Smooth muscle cell of the umbilical artery (primary cell): ENCODE measurements at places on chromosomes 5 and 9. TPM values are rescaled to one million over a fixed set of nuclear protein-coding genes. Genes with fewer than 3 reads are reported as not detected.

The SV2C gene
- total RNA-seq = not detected in 2 replicates

The TJP2 gene
- 13.1 and 39.3 TPM in 2 replicates for total RNA-seq

The LCNL1 gene
- 0.88 and 1.5 TPM in 2 replicates for total RNA-seq

The G3BP1 gene
- total RNA-seq = 158 and 224 TPM in 2 replicates

The KIF4B gene
- 0.09 TPM in 1 of 2 replicates, not detected in the other for total RNA-seq

The BBLN gene
- total RNA-seq = 40.9 and 47.8 TPM in 2 replicates

The RELL2 gene
- total RNA-seq = 3.9 and 7.0 TPM in 2 replicates

The PCA3 gene
- not detected in 2 replicates for total RNA-seq

The ARHGEF39 gene
- total RNA-seq = 0.30 and 0.92 TPM in 2 replicates

The C5orf22 gene
- 21.1 and 32.4 TPM in 2 replicates for total RNA-seq

The RGS14 gene
- total RNA-seq = 3.9 and 4.2 TPM in 2 replicates

The SPEF2 gene
- 3.6 and 4.5 TPM in 2 replicates for total RNA-seq

The PCDHA7 gene
- total RNA-seq = 0.74 and 2.4 TPM in 2 replicates

The SPACA9 gene
- 2.4 and 2.5 TPM in 2 replicates for total RNA-seq

The PPP6C gene
- total RNA-seq = 12.8 and 14.3 TPM in 2 replicates

The DPP7 gene
- 69.1 and 79.6 TPM in 2 replicates for total RNA-seq

The BTF3 gene
- 130 and 186 TPM in 2 replicates for total RNA-seq

The OR1L1 gene
- total RNA-seq = not detected in 2 replicates

The IFNK gene
- total RNA-seq = not detected in 2 replicates

The PCDHB4 gene
- total RNA-seq = under 0.01 and 0.09 TPM in 2 replicates

The SRA1 gene
- total RNA-seq = 37.7 and 40.6 TPM in 2 replicates

The STKLD1 gene
- 0.28 and 0.59 TPM in 2 replicates for total RNA-seq

The MSMP gene
- total RNA-seq = 0.30 and 0.55 TPM in 2 replicates

The ENHO gene
- total RNA-seq = not detected in 2 replicates

The SPOCK1 gene
- 587 and 651 TPM in 2 replicates for total RNA-seq

The IL33 gene
- total RNA-seq = 470 and 472 TPM in 2 replicates

The DMRTA1 gene
- 1.1 and 2.1 TPM in 2 replicates for total RNA-seq

The QRFP gene
- not detected in 2 replicates for total RNA-seq

The ANKRD20A1 gene
- not detected in 2 replicates for total RNA-seq

The TLX3 gene
- not detected in 2 replicates for total RNA-seq

The EMB gene
- total RNA-seq = 3.0 and 5.0 TPM in 2 replicates

The AJM1 gene
- total RNA-seq = 2.1 and 2.4 TPM in 2 replicates

The NSUN2 gene
- 46.9 and 97.7 TPM in 2 replicates for total RNA-seq
